H9 (cell line): ENCODE measurements at places on chromosomes 3 and 15.
A peak's percentile ranks its signal among the peaks of the same experiment; 100 is the strongest.

GRCh38 chr3:151305060-151305774, 11.4 kb downstream of the GPR87 start:
- DNase-seq: peak; percentile 86

DNA sequence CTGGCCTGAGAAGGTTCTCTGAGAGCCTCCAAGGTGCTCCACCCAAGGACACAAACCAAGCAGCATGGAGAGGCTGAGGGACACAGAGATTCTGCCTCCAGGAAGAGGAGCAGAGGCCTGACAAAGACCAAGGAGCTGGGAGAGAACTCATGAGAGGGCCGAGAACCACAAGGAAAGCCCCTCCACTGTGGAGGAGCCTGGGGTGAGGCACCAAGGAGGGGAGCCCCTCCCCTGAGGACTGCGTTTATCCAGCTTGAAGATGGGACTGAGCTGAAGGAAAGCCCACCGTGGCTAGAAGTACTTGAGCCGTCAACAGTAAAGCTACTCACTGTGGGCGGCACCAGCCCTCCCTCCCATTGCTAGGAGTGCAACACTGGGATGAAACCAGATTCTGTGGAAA, 63.1 kb upstream of the MEF2A start:
- DNase-seq: no peak

DNA sequence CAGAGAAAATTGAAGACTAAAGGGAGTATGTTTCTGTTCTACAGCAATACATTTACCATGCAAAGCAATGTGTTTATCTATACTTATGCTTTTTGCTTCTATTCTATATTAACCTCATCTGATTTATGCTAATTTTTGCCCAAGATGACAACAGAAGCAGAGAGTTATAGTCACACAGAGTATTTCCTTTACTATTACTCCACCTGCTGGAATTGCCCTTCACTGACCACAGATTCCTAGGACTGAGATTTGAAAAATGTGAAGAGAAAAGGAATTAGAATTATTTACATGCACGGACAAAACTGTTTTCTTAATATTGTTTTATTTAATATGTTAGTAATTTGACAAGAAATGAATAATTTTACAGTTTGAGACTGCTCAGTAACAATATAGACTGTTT, 745.6 kb downstream of the VGLL3 start:
- no peak for DNase-seq

GRCh38 chr15:78950343-78950742, 5.5 kb upstream of the CTSH start:
- DNase-seq: no peak

- peak; percentile 32 for DNase-seq
Measured at GRCh38 chr3:195441992-195442572, 738 bp downstream of the ACAP2 start.

DNA sequence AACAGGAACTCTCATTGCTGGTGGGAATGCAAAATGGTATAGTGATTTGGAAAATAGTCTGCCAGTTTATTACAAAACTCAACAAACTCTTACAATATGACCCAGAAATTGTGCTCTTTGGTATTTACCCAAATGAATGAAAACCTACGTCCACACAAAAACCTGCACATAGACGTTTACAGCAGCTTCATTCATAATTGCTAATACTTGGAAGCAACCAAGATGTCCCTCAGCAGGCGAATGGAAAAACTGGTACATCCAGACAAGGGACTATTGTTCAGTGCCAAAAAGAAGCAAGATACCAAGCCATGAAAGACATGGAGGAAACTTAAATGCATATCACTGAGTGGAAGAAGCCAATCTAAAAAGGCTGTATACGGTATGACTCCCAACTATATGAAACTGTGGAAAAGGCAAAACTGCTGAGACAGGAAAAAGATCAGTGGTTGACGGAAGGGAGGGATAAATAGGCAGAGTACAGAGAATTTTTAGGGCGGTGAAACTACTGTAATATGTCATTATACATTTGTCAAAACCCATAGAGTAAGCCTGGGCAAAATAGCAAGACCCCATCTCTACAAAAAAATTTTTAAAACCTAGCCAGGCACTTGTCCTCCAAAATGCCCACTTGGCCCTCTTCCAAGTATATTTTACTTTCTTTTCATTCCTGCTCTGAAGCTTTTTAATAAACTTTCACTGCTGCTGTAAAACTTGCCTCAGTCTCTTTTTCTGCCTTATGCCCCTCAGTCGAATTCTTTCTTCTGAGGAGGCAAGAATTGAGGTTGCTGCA, 4.9 kb upstream of the MKRN2OS start:
- no peak for DNase-seq

DNA sequence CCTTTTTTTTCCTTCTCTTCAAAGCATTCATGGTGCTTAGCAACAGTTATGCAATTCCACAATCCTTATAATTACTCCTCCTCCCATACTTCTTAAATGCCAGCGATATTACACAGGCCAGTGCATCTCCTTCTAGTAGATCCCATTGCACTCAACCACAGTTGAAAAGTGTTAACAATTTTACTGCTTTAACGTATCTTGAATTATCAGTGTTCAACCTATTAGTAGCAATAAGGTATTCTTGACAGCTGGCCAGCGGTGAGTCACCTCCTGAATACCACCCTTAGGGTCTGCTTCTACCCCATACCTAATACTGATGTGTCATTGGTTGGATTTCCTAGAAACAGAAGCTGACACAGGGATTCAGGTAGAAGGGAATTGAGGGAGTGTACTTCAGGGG, 24.0 kb upstream of the TEX9 start:
- no peak for DNase-seq

GRCh38 chr3:11349446-11349845, 77.2 kb downstream of the ATG7 start:
- DNase-seq: no peak

DNA sequence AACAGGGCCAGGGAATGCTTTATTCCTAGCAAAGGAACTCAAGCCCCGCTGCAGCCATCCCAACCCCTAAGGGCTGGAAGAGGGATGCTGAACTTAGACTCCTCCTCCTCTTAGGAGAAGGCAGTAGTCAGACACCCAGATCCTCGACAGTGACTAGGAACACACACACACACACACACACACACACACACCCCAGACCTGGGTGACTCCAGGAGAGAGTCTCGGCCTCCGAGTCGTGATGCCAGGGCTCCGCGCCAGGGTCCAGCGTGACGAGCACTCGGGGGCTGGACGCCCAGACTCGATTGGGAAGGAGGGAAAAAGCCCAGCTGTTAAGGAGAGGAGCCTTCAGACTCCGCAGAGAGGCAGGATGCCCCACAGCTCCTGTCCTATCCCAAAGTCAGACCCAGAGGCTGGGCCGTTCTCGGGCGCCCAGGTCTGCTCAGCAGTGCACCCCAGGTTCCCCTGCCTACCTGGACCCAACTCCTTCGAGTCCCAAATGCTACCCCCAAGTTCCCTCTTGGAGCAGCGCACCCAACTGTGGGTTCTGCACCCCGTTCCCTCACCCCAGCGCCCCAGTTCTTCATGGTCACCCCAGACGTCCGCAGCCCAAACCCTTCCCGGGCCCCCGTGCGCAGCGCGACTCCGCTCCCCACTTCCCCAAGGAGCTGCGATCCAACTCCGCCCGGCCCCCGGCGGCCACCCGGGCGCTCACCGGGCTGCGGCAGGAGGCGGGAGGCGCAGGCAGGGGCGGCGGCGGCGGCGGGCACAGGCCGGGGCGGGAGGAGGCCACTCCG, 421 bp downstream of the BMF start:
- no peak for DNase-seq

DNA sequence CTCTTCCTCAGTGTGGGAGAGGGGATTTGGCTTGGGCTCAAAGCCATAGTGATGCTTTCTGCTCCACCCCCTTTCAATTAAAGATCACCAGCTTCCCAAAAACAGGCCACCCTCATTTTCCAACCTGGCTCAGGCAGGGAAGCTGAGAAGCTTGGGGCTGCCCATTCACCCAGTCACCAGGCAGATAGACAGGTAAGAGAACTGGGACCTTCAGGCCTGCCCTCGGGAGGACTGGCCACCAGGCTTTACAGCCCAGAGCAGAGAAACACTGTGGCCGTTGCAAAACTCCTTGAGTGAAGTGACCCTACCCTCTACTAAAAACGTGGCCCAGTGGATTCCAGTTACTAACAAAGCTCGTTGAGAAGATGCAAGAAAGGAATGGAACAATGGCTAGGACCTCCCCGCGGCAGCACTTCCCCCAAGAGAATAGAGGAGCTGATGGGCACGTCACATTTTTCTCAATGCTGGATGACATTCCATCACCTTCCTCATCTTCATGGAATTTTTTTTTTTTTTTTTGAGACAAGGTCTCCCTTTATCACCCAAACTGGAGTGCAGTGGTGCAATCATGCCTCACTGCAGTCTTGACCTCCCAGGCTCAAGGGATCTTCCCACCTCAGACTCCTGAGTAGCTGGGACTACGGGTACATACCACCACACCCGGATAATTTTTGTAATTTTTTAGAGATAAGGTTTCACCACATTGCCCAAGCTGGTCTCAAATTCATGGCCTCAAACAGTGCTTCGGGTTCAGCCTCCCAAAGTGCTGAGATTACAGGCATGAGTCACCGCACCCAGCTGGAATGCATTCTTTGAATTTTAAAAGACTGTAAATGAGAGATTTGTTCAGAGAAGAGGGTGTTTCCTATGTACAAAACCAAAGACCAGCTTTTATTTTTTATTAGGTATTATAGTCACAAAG, 37.9 kb downstream of the LIPC start:
- peak; percentile 47 for DNase-seq

GRCh38 chr3:58965865-58966264, 84.0 kb downstream of the CFAP20DC start:
- no peak for DNase-seq

DNA sequence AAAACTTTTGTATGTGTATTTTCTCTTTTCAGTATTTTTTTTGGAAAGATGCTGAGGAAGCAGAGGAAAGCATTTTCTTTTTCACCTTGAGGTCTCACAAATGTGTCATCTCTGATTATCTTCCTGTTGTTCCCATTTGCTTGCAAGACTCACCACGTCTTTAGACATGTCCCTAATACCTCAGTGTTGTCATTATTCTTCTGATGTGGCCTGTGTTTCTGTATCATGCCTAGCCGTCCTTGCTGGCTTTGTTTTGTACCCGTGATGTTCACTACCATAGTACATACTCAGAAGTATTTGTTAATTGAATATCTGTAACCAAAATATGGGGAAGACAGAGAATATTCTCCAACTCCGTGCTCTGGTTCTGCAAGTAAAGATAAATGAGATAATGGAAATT, 5.0 kb upstream of the P2RY14 start:
- DNase-seq: no peak

GRCh38 chr3:40292637-40293349, 16.7 kb upstream of the EIF1B start:
- peak; percentile 54 for DNase-seq

GRCh38 chr3:192570821-192571791, 156.2 kb downstream of the FGF12 start:
- DNase-seq: peak; percentile 24

DNA sequence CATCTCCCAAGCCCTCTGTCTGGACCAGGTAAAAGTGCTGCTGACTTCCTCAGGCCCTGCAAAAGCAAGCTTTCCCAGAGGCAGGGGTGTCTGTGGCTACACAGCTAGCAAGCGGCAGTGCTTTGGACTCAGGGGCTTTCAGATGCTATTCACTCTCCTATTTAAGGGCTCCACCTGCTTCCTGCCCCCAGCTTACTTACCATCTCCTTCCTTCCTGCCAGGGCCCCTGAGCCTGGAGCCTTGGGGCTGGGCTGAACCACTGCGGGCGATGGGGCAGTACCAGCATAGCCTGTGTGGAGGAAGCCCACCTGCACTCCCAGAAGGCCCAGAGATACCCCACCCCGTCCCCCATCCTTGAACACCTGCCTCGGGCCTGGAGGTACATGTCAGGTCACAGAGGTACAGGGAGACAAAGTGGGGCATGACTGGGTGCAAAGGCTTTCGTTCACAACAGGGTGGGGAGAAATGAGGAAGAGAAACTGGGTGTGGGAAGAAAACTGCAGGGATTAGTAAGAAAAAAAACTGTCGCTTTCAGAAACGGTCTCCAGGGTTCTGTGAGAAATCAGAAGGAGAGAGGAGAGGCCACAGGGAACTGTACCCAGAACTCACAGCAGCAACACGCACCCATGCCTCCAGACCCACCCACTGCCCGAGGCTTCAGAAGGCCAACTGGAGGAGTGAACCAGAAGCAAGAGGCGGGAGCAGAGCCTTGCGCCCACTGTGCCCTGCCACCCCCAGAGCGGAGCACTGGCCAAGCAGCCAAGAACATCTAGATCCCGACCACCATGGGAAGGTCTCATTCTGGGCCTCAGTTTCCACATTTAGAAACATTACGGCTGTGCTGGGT, 49.5 kb downstream of the CCDC12 start:
- no peak for DNase-seq

GRCh38 chr15:67185621-67186225, 68.7 kb downstream of the AAGAB start:
- DNase-seq: no peak

GRCh38 chr3:197249542-197249941, 48.9 kb downstream of the DLG1 start:
- no peak for DNase-seq

DNA sequence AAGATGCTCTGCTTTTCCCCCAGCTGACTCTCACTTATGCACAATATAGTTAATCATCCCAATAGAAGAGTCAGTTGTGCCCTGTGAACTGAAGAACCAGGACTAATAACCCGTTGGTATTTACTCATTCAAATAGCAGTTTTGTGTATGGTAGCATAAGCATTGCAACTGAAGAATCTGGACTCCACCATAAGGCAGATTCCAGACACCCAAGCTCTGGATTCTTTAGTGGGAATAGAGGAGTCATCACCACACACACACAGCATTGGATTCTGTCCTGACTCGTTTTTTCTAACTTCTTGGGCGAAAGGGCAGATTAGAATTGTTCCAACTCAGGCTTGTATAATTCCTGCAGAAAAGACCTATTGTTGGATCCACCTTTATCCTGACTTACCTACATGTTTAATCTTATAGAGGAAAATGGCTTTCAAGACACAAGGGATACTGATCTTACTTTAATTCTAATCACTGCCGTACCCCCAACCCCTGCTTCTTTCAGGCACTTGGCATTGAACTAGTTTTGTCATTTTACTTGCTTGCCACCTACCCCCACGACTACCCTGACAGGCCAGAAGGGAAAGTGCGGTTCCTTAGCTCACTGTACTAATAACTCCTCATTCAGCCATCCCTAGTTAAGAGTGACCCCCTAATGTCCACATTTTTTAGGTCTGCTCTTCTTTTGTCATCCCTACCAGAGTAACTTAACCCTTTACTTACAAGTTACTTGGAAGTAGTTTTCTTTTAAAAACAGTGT, 42.3 kb downstream of the NKIRAS1 start:
- DNase-seq: no peak

DNA sequence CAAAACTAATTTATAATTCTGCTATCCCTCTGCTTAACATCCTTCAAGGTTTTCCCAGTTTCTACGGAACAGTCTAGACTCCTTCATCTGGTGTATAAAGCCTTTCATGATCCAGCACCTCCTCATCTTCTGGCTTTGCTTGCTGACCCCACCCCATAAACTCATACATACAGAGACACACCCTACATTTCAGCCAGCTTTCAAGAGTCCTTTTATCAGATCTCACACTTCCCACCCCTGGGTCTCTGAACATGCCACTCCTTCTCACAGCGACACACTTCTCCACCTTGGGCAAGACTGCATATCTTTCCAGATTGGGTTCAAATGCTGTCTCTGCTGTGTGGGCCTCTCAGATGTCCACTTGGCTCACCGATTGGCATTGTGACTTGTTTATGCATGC, 166.8 kb upstream of the LPP start:
- DNase-seq: no peak
